Stimulated activated CD8-positive, alpha-beta memory T cell treated with anti-CD3 and anti-CD28 coated beads, Interleukin-7, amount 100 ng/mL, for 24 hours (primary cell): ENCODE measurements at places on chromosomes 12 and 14.

DNA sequence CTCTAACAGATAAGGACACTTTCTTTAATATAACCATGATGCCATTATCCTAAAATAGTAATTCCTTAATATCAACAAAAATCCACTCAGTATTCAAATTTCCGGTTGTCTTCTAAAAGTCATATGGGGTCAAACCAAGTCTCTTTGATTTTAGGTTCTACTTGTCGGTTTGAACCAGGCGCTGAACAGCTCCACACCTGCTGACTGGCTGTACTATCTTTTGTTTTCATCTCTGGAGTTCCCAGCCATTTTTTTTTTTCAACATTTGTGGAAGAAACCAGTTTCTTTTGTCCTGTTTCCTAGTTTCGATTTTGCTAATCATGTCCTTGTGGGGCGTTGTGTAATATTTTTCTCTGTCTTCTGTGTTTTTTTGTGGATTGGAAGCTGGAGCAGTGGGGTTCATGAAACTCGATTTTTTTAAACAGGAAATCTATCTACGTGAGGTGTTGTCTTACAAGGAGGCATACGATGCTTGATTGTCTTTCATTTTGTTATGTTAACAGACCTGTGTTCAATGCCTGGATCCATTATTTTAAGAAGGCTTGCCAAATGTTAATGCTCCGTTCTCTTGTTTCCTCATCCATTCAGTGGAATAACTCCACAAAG is 50.2 kb downstream of the FZD10 start:
- no peak for DNase-seq

DNA sequence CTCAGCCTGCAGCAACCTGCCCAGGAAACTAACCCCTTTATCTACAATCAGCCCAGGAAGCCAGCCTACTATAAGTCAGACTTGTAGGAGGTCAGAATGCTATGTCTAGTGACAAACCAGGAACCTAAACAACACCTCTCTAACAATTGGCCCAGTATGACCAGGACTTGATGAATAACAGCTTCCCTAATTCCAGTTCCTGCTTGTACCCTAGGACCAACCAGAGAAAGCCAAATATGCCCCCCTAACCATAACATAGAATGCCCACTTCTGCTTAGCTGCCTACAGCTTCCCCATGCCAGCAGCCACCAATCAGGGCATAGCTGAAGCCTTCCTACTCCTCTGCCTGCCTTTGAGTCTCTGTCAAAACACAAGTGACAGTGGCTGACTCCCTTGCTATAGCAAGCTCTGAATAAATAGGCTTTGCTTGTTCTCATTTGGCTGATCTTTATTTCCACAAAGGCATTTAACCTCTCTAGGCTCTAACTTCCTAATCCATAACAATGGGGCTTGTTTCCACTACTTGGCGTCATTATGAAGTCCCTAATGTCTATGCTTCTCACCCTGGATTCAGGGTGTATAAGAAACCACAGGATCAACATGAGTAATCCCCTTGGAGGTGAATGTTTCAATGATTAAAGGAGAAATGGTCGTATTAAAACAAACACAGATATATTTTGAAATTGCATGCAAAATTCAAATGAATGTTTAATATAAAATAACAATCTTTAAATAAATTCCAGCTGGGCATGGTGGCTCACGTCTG is 220.2 kb downstream of the ANO6 start:
- DNase-seq: no peak

DNA sequence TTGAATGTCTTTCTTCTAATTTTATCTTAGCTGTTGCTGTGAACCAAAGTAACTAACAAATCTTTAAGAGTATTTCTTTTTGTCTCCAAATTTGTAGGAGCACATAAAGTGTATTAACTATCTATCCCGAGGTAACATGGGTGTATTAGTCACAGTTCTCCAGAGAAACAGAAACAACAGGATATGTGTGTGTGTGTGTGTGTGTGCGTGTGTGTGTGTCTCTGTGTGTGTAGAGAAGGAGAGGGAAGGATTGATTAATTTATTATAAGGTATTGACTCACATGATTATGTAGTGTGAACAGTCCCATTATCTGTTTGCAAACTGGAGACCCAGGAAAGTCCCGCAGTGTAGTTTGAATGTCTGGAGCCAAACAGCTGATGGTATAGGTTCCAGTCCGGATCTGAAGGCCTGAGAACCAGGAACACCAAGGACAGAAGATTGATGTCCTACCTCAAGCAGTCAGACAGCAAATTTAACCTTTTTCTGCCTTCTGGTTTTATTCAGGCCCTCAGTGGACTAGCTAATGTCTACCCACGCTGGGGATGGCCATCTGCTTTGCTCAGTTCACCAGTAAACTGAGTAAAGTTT is 14.4 kb downstream of the G2E3 start:
- no peak for DNase-seq

- no peak for DNase-seq
Observed at GRCh38 chr12:38919191-38919590, 13.8 kb upstream of the CPNE8 start.

- no peak for DNase-seq
Observed at GRCh38 chr12:69039911-69040310, 106.9 kb upstream of the CPM start.

- DNase-seq: no peak
Observed at GRCh38 chr12:57454566-57455373, at the start of gene INHBE. Gene INHBE, plus strand, starts transcription at chr12:57455307. Its CDS starts 230 bp downstream, at chr12:57455537.

GRCh38 chr12:117526757-117527478 is 165.5 kb upstream of the NOS1 start:
- no peak for DNase-seq

GRCh38 chr12:96258104-96258961 is 64.2 kb downstream of the ELK3 start:
- DNase-seq: no peak

DNA sequence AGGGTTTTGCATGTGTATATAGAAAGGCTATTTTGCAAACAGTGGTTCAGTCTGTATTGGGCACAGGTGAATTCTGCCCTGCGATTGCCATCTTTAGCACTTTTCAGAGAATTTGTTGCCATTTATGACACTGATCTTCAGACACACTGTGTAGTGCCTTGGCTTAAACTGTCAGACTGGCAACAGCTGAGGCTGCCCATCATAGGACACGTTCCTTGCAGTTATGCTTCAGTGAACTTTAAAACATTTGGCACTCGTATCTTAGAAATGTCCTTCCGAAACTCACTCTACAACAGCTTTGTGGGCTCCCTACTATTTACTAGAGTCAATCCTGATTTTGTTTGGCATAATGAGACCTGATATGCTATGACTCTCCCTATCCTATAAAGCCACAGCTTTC is 29.1 kb downstream of the AP5M1 start:
- DNase-seq: no peak

- no peak for DNase-seq
Observed at GRCh38 chr14:61338457-61338856, 17.1 kb downstream of the PRKCH start.
